Epithelial cell of proximal tubule (primary cell): ENCODE measurements at places on chromosomes 12 and 14.

- DNase-seq = no peak
These were observed at the start of gene NGB for GRCh38 chr14:77271113-77271710. TSS of gene NGB (minus strand) at chr14:77271206. CDS start at chr14:77270937, 269 bp downstream.

DNA sequence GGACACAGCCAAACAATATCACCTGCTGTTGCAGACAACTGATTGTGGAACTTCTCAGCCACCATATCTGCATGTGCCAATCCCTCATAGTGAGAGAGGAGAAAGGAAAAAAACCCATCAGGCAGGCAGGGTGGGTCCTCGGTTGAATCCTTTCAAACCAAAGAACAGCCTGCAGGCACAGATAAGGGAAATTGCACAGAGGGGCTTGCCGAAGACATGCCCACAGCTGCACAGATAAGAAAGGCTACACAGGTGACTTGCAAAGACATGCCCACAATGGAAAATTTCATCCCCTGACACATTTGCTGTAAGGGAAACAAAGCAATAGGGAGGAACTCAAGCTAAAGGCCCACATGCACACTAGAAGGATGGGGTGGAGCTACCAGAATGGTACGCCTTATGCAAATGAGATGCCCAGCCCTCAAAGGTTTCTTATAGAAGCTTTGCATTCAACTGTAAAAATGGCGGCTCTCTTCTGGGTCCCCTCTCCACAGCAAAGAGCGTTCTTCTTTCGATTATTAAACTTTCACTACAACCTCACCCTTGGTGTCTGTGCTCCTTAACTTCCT, 170.0 kb upstream of the TMPO start:
- no peak for DNase-seq

GRCh38 chr12:100164153-100164704, 21.6 kb upstream of the BLTP3B start:
- no peak for DNase-seq

- DNase-seq = no peak
These were observed 24.9 kb downstream of the TCP11L2 start for GRCh38 chr12:106327309-106327869.

- DNase-seq = no peak
These were observed 44.3 kb downstream of the NCOR2 start for GRCh38 chr12:124523071-124523470.

DNA sequence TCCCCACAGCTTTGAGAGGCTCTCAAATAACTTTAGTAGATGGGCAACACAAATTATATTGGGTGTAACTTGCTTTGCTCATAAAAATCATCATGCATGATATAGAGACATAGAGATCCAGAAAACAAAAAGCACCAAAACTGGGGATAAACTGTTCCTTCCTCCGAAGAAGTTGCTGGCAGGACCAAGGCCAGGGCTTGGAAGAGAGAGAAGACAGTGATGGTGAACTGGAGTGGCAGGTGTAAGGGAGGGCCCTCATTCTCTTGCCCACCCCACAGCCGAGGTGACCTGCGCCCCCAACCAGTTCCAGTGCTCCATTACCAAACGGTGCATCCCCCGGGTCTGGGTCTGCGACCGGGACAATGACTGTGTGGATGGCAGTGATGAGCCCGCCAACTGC, 15.4 kb upstream of the NXPH4 start:
- DNase-seq = no peak

- DNase-seq = no peak
These were observed 312.4 kb downstream of the FOXG1 start for GRCh38 chr14:29078810-29079522.

DNA sequence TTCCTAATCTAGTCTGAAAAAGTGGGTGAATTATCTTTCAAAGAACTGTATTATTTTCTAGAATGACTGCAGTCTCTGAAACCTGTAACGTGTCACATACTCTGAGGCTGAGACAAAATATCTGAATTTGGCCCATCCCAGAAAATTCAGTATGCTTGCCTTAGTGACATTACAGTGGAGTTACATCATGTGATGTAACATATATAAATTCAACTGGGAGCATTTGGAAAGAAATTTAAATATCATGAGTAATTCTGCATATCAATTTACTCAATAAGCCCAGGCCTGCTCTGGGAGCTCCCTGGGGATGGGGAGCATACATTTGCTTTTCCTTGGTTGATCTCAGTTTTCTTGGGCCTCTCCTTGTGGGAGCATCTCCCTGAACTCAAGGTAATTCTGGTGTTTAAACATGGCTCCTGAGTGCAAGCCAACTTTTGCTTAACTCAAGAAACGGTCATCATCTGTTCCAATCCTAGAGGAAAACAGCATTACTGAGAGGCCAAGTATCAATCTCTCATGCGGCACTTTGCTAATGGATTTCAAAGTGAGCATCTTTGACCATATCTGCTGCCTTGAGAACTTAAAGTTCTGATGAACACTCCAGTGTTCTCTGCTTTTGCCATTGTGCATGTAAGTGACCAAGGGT, 54.4 kb downstream of the AKAP6 start:
- DNase-seq = no peak

- no peak for DNase-seq
These were observed 35.5 kb downstream of the JAG2 start for GRCh38 chr14:105132921-105133654.
